ENCODE measurements at places on chromosomes 4 and X.

DNA sequence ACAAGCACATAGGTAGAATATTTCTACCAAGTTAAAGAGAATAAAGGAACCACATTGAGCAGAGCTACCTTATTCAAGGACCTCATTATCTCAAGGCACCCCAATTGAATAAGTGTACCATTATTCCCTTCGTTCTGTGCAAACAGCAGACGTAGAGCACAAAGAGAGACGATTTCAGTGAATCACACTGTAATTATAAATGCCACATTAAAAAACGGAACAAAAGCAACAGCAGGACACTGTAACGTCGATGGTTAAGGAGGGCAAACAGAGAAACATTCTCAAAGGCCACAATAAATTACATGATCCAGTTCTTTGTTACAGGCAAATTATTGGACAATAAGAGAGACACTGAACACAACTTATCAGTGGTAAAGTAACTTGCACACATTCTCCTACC, 644.1 kb upstream of the TENM3 start:
- DNase-seq: no peak

DNA sequence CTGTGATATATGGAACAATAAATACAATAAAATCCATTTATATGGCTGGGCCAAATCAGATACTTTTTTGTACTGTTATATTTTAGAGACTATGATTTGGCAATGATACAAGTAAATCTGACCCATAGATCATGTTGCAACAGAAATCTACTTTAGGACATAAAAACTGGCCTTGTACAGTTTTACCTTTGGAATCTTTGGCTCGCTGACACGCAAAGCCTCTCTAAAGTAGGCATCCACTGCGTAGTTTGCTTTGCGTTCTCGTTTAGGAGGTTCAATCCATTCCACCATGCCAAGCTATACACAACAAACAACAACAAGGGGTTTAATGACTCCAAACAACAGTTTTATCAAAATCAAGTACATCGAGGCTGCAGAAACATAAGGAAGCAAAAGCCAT, 42.4 kb downstream of the SMARCA1 start:
- no peak for DNase-seq

DNA sequence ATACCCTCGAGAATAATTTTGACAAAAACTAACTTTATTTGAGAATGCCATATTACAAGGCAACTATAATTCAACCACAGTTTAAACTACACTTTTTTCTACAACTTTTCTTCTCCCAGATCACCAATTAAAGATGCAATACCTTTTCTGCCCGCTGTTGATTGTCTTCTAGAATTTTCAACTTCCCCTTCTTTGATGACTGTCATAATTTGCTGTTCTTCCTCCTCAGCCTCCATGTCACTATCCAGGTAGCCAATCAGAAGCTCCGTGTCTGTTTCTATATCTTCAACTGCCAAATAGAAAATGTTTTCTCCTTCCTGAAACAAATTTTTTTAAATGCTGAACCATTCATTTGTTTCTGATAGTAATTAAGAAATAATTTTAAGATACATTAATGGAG, 101.5 kb downstream of the PRDM5 start:
- DNase-seq: no peak

DNA sequence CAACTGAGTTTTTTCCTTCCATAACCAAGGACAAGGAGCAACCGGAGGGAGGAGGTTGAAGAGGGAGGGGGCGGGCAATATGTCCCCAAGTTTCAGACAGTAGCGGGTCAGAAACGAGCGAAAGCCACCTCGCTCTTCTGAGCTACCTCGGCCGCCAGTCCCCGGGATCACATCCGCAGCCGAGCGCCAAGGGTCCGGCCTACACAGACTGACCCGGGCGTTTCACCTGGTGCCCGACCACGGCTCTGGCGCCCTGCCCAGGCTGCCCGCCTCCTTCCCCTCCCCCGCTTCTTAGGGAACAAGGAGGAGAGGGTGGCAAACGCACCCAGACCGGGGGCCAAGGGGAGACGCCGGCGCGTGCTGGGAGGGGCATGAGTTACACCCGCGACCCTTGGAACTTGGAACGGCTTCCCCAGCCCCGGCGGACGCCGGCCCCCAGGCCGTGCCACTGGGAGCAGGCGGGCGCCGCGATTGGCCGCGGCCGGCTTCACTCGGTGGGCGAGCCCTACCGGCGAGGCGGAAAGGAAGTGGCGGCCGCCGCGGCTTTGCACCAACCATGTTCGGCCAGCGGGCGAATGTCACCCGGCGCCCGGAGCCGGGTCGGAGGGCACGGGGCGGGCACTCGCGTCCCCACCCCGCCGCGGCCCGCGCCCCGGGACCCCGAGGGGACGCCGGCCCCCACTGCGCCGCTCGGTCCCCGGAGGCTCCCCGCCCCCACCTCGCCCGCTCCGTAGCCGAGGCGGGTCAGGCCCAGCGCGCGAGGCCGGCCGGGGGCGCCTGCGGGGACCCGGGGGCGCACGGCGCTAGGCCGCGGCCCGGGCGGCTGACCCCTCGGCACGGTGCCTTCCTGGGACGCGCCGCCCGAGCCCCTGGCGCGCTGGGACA, 1.5 kb downstream of the IRF2 start:
- DNase-seq: peak; percentile 42

DNA sequence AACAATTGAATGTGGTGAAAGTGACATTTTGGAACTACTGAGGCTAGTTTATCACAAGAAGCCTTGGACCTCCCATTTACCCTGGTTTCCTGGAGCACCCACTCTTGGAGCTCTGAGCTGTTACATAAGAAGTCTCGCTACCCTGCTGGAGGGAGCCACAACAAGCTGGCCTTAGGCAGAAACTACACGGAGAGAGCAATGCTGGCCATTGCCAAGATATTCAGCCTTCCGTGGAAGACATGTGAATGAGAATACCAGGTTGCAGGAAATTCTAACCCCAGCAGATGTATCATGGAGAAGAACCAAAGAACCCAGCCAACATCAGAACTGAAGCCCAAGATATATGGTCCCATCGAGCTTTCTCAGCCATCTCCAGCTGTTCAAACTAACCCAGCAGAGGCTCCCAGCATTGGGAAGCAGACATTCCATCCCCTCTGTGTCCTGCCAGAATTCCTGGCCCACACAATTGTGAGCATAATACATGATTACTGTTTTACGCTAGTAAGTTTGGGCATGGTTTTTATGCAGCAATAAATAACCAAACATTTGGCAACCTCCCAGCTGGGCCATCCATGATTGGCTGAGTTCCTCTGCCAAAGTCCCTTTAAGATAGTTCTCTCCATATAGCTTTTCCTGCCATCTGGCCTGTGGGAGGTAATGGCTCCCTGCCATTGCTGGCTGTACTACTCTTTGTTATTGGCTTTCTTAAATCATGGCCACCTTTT, 17.9 kb upstream of the PDE5A start:
- no peak for DNase-seq

GRCh38 chrX:74422576-74423288, 1.4 kb downstream of the SLC16A2 start:
- peak; percentile 28 for DNase-seq
